ENCODE measurements at places on chromosomes 7 and 10.

DNA sequence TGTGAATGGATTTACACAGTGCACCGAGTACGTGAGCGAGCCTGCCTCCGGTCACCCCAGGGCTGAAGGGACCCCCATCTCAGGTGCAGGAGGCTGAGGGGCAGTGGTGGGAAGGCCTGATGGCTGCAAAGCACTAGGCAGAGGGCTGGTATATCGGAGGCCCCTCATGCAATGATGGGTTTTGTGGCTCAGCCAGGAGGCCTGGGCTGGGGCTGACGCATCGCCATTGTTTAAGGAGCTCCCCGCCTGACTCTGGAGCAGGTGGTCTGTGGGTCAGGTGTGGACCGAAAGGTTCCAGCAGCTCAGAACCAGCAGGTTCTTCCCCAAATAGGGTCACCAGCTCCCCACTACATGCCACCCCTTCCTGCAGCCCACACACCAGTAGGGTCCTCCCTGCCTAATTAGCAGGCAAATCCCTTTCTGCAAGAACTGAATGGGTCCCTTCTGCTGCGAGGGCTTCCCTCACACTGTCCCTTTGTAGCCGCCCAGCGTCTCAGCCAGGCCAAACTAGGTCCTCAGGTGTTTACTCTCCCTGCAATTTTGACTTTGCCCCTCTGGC is 33.0 kb downstream of the OAT start:
- no peak for DNase-seq

GRCh38 chr10:113169853-113170460 is 219.9 kb downstream of the TCF7L2 start:
- peak; percentile 36 for DNase-seq

GRCh38 chr7:151601521-151602305 is 82.0 kb upstream of the RHEB start:
- DNase-seq: no peak

DNA sequence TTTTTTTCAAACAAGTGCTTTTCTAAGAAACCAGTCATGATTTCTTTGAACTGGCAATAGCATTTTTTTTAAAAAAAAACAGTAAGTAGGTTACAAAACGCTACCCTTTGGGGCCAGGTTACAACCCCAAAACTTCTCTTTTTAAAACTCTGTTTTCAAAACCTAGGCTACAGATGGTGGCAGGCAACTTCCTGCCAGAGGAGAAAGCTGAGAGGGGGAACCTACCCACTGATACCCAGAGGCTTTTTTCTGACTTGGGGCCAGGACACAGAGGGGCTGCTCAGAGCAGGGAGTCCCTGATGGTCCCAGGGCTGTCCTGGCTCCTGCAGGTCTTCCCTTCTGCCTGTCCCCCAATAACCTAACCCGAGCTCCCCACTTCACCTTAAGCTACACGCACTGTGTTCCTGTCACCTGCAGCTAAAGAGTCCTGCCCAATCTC is 6.9 kb downstream of the STN1 start:
- DNase-seq: no peak

GRCh38 chr10:28721318-28721951 is 44.1 kb downstream of the BAMBI start:
- DNase-seq: no peak

DNA sequence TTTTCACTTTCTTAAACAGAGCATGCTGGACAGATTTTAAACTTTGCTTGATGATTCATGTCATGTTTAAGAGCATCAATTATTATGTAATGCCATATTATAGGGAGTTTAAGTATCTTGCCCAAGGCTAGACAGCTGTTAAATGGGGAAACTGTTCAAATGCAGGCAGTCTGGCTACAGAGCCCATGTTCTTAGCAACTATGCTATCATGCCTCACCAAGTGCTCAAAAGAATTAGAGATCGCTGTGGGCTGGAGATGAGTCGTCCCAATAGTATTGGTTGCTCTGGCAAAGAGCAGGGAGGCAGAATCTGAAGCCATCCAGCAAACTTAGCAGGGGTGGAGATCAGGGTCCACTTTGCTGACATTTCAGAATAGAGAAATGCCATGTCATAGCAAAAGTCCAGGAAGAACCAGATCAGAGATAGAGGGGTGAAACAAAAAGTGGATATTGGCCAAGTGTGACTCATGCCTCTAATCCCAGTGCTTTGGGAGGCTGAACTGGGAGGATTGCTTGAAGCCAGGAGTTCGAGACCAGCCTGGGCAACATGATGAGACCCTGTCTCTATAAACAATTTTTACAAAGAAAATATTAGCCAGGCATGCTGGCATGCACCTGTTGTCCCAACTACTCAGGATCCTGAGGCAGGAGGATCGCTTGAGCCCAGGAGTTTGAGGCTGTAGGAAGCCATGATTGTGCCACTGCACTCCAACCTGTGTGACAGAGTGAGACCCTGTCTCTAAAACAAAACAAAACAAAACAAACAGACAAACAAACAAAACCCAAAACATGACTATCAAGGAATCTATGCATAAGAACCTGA is 57.8 kb downstream of the BAMBI start:
- no peak for DNase-seq

- peak; percentile 87 for DNase-seq
These were observed 2.2 kb upstream of the HIP1 start for GRCh38 chr7:75740846-75741497.

- DNase-seq: no peak
These were observed 128.9 kb downstream of the SNX10 start for GRCh38 chr7:26420422-26421019.

GRCh38 chr7:143049362-143049761 is 2.8 kb upstream of the OR6V1 start:
- DNase-seq: no peak

DNA sequence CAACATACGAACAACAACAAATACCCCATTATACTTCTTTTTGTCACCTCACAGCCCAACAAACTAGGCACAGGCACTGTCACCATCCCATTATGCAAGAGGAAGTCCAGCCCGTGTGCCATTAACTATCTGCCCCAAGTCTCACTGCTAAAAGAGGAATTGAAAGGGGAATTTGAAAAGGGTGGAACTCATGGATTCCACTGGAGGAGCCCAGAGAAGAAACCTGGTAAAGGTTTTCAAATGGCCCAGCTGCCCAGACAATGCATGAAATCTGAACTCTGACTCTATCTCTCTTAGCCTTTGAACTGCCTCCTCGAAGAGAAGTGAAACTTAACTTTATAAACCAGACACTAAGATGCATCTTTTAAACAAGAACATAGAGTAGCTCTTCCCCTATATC is 130.0 kb downstream of the PLXNA4 start:
- DNase-seq: no peak

DNA sequence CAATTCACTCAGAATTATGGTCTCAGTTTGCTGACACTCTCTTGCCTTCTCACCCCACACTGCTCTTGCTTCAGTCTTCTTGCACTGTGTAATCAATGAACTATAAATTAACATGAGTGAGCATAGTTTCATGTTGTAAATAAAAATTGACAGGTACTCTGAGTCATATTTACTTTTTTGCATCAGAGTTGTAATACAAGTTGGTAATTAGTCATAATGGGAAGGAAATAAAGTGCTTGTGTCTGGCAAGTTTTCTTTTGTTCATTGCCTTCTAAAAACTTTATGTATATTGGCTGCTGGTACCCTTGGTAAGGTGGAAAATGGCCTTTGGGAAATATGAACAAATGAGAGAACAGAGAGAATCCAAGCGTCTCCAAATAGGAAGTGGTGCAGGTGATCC is 169.3 kb upstream of the MAGI2 start:
- no peak for DNase-seq

DNA sequence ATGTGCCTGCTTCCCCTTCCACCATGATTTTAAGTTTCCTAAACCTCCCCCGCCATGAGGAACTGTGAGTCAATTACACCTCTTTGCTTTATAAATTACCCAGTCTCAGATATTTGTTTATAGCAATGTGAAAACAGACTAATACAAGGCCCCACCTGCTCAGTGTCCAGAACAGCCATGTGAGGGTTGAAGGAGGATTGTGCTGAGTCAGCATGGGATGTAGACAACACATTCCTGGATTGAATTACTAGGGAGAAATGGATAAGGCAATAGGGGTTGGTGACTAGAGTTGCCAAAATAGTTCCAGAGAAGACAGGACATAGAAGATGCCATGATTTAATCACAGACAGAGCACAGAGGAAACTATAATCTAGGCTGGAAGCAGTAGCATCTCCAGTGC is 270.3 kb downstream of the GFRA1 start:
- no peak for DNase-seq

DNA sequence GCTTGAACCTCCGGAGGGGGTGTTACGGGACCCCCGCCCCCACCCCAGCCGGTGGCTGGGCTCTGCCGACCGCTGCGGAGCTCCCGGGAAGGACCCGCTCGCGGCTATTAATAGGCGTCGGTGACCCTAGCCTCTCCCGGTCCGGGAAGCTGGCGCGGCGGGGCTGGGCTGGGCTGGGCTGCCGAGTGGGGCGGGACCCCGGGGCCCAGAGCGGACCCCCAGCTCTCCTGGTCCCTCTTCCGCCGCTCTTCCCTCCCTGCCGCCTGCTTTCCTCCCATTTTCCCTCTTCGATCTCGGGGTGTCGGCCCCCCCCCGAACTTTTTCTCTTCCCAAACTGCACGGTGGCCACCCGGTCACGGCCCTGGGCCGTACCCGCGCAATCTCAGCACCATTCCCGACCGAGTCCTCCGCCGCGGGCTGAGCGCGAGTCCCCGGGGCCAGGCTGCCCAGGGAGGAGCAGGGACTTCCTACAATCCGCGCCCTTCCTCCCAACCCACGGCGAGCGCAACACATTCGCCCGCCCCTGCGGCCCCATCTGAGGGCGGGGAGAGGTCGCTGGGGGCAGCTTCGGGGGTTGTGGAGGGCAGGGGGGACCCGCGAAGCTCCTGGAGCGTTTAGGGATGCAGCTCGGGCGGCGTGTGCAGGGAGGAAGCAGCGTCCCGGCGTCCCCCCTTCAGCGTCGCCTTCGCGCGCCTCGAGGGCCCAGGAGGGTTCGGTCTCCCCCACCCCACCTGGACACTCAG is 3.1 kb upstream of the ELFN1 start:
- DNase-seq: no peak

GRCh38 chr7:18458830-18459229 is 36.7 kb upstream of the HDAC9 start:
- no peak for DNase-seq

GRCh38 chr7:132276976-132277725 is 299.1 kb downstream of the PLXNA4 start:
- DNase-seq: no peak

DNA sequence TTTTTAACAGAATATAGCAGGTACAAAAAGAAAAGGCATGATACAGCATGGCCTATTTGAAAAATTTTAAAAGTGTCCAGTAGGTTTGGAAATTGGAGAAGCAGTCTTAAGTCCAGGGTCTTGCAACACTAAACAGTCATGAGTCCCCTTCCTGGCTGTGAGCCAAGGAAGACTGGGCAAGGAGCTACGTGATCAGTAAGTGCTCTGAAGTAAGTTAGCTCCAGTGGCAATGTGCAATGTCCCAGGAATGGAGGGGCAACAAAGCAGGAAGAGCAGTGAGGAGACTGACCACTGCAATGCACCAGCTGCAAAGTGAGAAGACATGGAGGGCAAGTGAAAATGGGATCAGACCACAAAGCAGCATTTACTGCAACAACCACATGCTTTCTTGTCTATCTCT is 72.9 kb upstream of the GRID1 start:
- DNase-seq: no peak

DNA sequence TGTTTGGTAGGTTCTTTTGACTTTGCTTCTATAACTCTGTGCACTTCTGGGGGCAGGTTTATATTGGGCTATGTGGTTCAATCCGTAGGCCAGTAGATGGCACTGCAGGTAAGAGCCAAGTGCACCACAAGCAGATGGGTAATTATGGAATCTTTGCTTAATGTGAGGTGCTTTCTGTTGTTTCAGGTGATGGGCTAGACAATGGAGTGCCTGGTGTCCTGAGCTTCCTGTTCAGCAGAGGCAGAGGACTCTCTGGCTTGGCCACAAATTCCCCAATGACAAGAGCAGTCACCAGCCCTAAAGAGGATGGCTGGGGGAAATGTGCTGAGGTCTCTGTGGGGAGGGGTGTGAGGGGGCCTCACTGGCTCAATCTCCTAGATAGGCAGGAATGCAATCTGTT is 455.0 kb downstream of the CCSER2 start:
- peak; percentile 49 for DNase-seq

DNA sequence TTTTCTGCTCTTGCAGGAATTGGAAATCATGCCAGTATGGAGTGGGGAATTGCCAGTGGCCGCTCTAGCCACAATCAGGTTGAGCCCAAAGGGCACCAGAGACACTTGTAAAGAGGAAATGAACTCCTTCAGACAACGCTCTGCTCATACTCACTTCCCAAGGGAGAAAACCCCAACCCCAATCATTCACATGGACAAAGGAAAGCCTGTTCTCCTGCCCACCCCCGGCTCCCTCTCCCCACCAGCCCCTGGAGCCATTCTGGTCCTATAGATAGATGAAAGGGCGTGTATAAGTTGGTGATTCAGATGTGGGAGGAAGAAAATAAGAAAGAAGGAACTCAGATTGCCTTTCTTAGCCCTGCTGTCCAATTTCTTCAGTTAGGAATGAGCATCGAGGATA is 57.4 kb downstream of the GFRA1 start:
- no peak for DNase-seq

DNA sequence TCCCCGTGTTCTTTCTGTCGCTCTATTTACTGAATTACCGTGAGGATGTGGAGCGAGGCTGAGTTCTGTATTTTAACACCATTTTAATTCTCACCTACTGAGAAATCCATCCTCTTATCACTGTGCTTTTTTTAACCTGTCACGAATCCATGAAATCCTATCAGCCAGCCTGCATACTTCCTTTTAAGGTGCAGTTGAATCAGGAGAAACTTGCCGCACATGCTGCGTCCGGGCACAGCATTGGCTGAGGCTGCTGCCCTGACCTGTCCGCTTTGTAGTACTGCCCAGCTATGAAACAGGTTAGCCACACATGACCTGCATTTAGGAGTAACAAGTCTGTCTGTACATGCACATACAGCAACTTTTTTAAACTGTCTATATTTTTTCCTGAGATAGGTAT is 82.5 kb downstream of the EGFR start:
- DNase-seq: no peak

DNA sequence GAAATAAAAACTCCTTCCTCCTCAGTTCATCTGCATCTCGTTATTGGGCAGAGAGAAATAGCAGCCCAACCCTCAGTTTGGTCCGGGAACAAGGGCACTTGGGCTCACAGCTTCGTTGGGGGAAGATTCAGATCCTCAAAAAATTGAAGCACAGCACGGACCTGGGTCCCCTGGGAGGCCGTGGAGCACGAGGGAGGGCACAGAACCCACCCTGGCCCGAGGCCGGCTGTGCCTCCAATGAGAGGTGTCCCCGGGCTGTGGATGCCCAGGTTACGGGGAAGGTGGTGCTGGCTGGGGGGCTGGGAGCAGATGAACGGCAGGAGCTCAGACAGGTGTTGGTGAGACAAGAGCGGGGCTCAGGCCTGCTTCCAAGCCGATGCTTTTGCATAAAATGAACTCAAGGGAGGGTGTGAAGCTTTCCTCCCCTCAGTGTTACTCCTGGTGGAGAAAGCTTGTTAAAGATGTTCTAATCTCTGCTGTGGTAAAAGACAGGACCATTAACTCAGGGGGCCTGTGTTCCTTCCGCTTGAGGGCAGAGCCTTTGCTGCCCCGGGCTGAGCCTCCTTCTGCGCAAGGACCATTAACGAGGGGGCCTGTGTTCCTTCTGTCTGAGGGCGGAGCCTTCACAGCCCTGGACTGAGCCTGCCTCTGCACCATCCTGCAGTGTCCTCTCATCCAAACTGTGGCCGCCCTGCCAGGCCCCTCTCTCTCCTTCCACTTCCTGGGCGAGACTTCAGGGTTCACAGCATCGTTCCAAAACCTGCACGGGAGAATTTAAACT is 302.2 kb downstream of the ADARB2 start:
- DNase-seq: peak; percentile 82

Measured in Karpas-422 (cell line).